CD4-positive, alpha-beta T cell treated with Interferon gamma for 1 hour (primary cell): ENCODE measurements at places on chromosomes 3 and 15.

- DNase-seq = no peak
These were observed 1.1 kb upstream of the CDC25A start for GRCh38 chr3:48189321-48189720.

GRCh38 chr15:90851940-90852339, 16.4 kb upstream of the FURIN start:
- DNase-seq = no peak

DNA sequence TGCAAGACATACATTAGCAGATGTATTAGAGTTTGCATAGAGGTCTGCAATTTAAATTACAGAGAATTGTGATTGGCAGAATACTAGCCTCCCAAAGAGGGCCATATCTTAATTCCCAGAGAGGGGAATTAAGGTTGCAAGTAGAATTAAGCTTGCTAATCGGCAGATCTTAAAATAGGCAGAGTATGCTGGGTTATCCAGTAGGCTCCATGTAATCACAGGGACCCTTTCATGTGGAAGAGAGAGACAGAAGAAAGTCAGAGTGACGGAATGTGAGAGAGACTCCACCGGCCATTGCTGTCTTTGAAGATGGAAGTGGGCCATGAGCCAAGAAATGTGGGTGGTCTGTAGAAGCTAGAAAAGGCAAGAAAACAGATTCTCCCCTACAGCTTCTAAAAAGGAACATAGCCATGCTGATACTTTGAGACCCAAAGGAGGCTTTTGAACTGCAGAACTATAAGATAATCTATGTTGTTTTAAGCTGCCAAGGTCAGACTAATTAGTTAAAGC, 38.8 kb downstream of the IMPG2 start:
- DNase-seq = no peak

DNA sequence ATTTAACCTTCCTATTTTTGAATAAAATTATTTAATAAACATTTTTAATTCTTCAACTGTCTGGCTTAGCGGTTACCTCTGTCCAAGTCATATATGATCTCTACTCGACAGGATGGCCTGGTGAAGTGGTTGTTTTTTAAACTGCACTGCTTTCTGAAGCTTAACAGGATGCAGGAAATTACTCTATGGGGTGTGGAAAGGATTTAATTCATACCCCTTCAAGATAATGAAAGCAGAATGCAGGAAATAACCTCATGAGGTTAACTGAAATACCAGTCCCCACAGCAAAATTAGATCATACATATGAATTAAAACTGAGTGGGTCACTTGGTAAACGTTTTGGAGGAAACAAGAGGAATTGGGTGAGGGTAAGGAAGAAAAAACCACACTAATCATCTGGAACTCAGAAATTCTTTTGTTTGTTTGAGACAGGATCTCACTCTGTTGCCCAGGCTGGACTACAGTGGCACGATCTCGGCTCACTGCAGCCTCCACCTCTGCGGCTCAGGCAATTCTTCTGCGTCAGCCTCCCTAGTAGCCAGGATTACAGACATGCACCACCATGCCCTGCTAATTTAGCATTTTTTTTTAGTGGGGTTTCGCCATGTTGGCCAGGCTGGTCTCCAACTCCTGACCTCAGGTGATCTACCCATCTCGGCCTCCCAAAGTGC, 50.1 kb downstream of the LYSMD4 start:
- DNase-seq = no peak

DNA sequence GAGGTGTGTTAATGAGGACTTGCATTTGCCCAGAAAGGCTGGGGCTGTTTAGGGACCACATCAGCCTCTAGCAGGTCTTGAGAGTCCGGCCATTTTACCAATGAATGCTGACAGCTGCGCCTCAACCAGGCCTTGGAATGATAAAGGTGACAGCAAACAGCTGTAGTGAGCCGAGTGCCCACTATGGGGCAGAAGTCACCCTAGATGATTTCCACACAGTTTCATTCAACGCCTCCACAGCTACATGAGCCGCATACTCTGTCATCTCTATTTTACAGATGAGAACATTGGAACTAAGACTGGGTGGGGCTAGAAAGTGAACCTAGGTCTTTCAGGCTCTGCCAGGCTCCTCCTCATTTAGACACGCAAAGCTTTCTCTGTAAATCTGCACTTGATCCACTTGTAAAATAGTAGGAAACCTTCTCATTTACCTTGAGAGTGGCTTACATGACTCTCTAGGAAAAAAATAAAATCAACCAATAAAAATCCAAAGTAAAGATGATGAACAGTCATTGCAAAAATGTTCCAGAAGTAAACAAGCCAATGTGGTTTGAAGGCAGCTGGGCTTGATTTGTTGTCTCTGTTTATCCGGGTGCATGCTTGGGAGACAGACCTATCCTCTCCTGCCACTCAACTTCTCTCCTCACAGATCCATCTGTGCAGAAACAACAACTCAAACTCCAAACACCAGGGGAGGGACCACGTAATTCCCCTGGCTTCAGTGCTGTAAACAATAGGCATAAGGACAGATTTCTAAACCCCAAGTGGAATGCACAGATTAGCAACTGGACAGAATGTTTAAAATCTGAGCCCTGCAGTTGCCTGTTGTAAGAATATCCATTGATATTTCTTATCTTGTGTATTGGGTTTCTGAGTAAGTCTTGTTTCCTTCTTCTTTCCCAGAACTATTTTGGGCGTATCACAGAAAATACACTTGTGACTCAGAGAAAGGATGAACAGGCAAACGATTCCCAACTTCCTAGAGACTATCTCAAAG, 31.5 kb upstream of the LDHAL6B start:
- DNase-seq = peak; percentile 39

- DNase-seq = no peak
These were observed at the start of gene GPR87 for GRCh38 chr3:151316267-151316991. Gene GPR87 (minus strand): TSS chr3:151316820. CDS start chr3:151300100, 16,720 bp downstream.
